ENCODE measurements at places on chromosomes 5 and 9.

DNA sequence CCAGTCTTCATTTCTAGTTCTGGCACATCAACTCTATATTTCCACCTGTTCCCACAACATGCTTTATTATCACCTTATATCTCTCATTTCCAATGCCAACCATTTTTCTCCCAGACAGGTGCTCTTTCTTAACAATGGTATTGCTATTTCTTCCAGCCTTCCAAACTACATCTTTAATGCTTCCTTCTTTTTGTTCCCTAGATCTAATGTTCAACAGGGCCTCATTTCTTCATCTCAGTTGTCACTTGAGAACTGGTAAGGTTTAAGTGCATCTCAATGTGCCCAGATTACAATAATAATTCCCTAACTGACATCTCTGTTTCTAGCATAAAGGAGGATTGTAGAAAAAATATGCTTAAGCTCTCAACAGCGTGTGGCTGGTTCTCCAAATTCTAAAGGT, 272.6 kb downstream of the COX7C start:
- no peak for DNase-seq

DNA sequence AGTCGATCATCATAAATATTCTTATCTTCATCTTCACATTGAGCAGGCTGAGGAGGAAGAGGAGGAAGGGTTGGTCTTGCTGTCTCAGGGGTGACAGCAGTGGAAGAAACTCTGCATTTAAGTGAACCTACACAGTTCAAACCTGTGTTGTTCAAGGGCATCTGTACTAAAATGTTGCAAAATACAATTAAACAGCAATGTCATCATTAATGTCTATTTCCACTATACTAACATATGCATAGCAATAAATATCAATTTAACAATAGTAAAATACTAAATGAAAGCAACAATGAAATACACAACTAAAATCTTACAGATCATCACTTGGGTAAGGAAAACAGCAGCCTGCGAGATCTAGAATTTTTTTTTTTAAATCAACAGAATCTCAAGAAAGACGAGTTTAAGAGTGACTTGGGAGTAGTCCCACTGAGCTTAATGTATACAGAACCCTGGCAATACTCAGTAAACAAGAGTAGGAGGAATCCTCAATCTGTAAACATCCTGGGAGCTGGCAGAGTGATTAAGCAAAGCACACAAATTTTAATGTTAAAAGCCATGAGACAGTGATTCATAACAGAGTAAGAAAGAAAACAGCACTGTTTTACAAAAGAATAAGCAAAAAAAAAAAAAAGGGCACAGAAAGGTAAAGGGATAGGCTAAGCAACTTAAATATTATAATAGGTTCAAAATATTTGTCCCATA, 10.0 kb downstream of the HOMER1 start:
- DNase-seq = no peak

GRCh38 chr5:146007989-146008388, 71.6 kb downstream of the SH3RF2 start:
- peak; percentile 64 for DNase-seq

DNA sequence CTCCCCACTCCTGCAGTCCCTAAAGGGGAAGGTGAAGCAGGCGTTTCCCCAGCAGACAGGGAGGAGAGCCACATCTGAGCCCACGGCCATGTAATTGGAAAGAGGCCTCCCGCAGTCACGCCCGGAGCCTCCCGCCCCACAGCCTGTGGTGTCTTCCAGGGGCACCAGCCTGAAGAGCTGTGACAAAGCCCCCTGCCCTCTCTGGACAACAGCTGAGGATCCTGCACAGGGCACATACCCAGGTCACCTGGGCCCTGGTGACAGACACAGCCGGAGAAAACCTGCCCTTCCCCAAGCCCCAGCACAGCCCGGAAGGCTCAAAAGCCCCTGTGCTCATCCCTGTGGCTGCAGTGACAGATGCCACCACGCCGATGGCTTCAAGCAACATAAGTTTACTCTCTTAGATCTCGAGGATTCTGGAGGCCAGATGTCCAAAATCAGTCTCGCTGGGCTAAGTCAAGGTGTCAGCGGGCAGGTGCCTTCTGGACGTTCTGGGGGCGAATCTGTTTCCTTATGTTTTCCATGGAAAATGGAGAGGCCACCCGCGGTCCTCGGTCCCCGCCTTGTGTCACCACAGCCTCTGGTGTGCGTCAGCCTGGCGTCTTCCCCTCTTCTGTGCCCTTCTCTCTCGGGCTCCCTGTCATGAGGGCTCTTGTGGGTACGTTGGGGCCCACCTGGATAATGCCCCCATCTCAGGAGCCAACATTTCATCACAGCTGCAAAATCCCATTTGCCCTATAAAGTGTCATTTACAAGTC, 71.5 kb downstream of the PSMB7 start:
- no peak for DNase-seq

DNA sequence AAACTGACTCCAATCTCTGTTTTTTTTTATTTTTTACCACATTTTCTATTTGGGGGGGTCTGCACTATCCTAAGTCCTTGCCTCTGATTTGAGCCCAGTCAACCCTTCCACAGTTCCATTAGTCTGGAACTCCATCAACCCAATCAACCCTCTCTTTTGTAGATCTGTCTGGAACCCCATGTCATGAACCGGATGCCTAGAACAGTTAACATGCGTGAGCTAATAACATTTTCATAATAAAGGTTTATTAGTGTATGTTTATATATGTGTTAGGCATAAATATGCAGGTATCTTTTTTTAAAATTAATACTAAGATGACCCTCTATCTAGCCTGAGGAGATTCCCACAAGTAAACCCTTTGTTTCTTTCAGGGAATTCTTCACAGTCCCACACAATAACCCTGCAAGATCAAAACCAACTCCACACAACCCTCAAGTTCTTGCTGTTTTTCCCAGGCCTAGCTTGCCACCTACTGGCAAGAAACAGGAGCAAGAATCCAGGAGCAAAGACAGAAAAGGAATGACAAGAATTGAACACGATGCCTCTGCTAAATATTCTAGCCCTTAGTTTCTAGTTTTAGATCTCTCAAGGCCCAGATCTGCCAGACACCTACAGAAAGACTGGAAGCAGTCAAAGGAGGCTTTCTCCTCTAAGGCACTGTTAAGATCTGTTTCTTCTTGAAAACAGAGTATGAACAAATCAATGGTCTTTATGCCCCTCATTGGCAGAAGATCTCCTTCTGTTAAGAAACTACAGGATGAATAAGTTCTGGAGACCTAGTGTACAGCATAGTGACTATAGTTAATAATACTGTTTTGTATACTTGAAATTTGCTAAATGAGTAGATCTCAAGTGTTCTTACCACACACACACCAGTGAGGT, 100.4 kb downstream of the TRIM36 start:
- peak; percentile 37 for DNase-seq

GRCh38 chr9:109801484-109801883, 21.5 kb downstream of the PALM2AKAP2 start:
- DNase-seq = no peak

DNA sequence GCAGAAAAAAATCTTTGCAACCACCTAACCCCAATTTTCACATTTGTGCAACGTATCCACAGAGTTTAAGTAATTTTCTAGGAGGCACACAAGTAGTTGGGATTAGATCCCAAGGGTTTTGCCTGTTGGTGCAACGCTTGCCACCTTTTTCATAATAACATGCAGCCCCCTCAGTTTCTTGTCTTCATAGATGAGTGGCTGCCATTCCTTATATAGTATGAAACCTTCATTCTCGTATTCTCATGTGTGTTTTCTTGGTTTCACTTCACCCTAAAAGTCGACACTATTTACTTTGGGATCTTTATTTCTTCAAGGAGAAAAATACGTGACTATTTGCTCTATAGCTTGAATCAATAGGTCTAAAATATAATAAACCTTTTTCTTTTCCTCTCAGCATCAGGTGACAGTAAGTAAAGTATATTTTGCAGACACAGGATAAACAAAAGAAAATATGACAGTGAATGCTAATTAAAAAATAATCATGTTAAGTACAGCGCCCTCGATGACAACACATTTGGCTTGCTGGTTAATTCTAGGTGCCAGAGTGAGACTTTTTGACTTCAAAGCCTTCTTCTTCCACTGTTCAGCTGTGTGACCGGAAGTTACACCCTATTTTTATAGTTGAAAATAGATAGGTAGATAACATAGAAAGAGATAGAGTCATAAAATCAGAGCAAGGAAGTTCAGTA, 342.8 kb upstream of the CCNG1 start:
- no peak for DNase-seq

GRCh38 chr9:89154651-89155336, 23.8 kb downstream of the SHC3 start:
- no peak for DNase-seq

DNA sequence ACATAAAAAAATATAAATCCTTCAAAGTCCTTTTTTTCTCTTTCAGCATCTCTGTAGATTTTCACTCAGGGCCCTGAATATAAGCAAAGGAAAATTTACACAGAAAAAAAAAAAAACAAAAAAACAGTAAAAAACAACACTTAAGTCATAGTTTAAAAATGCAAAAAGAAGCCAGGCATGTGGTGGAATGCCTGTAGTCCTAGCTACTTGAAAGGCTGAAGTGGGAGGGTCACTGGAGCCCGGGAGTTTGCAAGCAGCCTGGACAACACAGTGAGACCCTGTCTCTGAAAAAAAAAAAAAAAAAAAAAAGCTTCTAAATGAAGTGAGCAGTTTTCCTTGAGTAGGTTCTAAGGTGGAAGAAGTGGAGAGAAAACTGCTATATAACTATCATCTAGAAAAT, 55.0 kb upstream of the BNC2 start:
- DNase-seq = no peak

DNA sequence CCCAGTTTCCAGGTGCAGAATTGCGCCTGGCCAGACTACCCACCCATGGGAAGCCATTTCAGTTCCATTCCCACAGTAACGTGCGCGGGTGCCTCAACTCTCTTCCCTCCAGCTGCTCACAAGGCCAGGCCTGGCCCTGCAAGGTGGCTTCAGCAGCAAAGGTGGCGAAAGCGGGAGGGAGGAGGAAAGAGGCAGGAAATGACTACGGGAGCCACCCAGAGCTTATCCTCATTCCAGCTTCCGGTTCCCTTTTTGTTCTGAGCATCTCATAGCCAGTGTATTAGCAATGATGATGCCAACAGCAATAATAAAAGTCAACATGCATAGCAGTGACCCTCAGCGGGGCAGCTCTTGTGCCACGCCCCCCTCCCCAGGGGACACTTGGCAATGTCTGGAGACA, 101.5 kb upstream of the BOD1 start:
- no peak for DNase-seq

DNA sequence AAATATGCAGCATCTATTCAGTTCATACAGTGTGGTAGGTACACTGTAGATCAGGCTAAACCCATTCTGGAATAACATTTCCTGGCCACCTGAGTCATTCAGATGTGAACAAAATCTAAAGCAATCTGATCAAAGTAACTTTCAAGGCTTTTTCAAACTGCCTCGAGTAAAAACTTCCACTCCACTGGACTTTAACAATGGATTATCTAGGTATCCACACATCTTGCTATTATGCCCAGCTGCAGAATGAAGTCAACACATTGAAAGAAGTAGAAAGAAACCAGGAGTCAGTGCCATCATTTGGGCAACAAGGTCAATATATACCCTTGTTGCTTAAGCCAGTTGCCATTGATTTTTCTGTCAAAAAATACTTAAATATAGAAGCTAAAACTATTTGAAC, 1352.6 kb upstream of the NUDT12 start:
- no peak for DNase-seq

DNA sequence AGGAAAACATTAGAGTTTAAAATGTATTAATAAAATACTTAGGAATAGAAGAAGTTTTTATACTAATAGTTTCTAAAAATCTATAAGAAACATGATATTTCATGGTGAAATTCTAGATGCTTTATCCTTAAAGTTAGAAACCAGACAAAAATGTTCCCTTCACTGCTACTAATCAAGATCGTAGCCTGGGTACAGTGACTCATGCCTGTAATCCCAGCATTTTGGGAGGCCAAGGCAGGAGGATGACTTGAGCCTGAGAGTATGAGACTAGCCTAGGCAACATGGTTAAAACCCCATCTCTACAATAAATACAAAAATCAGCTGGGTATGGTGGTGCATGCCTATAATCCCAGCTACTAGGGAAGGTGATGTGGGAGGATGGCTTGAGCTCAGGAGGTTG, 30.4 kb upstream of the KLF9 start:
- no peak for DNase-seq

DNA sequence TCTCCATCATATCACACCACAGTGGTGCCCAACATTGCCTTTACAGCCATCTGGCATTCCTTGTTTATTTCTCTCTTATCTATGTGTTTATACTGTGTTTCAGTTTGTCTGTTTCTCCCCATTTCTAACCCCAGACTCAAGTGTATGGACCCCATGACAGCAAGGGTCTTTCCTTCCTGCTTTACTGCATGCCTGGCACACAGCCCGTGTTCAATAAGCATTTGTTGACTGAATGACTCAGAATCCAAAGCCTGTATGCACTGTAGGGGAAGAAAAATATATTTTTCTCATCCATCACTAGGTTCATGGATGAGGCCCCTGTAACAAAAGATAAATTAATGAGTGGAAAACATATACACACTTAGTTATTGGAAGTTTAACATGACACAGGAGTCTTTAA, 190.8 kb upstream of the SEMA6A start:
- DNase-seq = no peak

GRCh38 chr5:115949096-115949495, 13.2 kb upstream of the LVRN start:
- no peak for DNase-seq

GRCh38 chr9:7613931-7614330, 185.6 kb downstream of the DMAC1 start:
- DNase-seq = no peak

GRCh38 chr5:4942831-4943178, 197.3 kb upstream of the ADAMTS16 start:
- DNase-seq = no peak

DNA sequence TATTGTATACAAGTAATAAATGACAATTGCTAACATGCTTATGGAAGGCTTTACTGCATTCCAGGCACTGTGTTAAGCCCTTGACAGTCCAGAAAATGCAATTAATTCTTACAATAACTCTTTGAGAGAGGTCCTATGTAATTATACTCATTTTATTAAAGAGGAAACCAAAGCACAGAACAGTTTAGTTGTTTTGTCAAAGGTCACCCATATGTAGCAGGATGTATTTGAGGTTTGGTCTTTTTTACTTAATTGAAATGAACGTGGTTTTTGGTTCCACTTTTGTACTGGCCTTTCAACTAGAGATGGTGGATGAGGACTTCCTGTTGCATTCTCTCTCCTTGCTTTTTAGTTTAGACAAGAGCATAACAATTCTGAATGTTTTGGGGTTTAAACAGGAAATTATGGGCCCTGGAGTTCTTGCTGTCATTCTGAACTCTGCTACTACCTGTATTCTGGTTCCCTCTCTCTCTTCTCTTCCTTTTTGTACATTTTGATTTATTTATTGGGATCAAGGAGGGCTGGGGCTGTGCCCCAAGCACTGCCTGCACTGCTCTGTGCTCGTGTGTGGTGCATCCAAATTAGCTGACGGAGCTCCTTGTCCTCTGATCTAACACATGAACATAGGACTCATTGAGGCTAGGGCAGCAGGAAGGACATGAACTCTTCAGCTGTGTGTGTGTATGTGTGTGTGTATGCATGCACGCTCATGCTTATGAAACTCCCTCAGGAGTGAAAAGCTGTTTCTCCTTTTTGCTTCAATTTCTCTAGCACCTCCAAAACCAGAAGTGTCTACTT, 47.4 kb downstream of the SLC28A3 start:
- no peak for DNase-seq

GRCh38 chr9:133832877-133833276, 94.7 kb upstream of the SARDH start:
- no peak for DNase-seq

- DNase-seq = no peak
Measured at GRCh38 chr5:32326216-32326772, 13.6 kb upstream of the MTMR12 start.

- DNase-seq = no peak
Measured at GRCh38 chr9:77714077-77714549, 66.0 kb upstream of the GNA14 start.

GRCh38 chr9:14530366-14530765, 162.9 kb downstream of the ZDHHC21 start:
- no peak for DNase-seq
